ENCODE measurements at places on chromosomes 2 and 18. TPM values are rescaled to one million over a fixed set of nuclear protein-coding genes. Genes with fewer than 3 reads are reported as not detected.

Gene RAB17
- 0.32 TPM for total RNA-seq

Gene ZNF385B
- 0.21 TPM for total RNA-seq

DNA sequence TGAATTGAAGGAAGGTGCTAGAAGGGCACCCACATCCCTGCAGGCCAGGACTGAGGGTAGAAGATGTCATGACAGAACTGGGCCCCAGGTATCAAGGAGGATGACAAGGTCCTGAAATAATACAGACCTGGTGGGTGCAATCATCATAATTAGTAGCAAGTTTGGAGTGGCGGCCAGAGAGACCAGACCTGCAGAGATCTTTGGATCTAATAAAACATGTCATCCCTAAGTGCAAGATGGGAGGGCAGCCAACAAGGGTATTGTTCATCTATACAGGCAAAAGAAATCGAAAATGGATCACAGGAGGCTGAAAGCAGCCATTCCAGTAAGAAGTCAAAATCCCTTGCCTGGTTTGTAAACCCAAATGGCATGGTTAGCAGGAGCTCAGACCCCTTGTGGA, 111.3 kb upstream of the BOD1L2 start:
- no peak overlapping the region for H3K4me3 ChIP-seq
- H3K4me1 ChIP-seq: no peaks in the 10 kb centered on the region
- no peak for DNase-seq

DNA sequence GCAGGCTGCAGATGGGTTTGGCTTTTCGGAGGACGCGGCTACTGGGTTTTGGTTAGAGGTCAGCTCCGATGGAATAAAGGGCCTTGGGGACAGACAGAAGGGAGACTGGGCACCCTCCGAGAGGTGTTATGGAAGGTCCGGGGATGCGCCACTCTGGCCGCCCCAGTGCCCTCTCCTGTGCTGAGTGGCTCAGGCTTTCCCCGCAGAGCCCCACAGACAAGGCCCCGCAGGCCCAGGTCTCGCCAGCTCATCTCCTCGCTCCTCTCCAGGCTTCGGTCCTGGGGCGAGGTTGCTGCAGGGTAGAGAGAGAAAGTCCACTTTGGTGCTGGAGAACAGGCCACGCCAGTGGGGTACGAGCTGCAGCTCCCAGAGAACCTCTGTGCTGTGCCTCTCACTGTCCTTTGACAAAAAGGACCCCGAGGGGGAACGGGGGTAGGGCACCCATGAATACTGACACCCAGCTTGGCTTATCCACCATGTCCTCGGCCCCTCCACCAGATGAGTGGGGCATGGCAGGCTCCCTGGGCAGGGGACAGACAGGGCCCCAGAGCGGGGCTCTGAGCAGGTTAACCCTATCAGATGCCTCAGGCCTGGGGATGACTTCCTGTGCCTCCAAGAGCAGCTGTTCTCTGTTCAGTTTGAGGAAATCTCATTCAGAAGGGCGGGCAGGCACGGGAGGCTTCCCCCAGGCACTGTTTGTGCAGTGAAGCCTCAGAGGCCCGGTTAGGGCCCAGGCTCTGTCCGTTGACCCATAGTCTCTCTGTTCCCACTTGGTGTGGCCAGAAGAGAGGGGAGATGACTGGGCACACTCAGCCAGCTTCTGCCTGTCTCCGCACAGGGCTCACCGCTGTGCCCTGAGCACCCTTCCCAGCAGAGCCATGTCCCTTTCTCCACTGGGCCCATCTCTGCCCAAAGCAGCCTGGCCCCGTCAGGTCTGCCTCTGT, 15.7 kb upstream of the CNNM3 start:
- peaks cover 4% of the 10 kb centered on the region for H3K4me1 ChIP-seq
- H3K36me3 ChIP-seq: peaks cover 20% of the 10 kb centered on the region
- no peak overlapping the region for H3K27ac ChIP-seq
- no peak overlapping the region for H3K4me3 ChIP-seq
- no peak for DNase-seq
- H3K27me3 ChIP-seq: no peaks in the 10 kb centered on the region

DNA sequence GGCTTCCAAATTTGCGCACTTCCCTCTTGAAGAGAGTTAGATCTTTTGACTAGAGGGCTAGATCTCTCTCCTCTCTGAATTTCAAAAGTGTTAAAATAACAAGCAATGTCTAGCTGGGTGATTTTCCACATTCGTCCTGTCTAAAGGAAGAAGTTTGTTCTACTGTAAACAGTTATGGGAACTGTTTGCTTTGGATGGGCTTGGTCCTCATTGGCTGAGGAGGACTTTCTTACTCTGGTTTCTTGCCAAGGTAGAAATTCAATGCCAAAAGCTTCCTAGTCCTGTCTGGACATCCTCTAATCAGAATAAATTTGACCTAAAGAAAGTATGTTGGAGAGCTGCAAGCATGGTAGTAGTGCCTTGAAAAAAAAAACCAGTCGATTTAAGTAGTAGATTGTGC, 47.4 kb upstream of the RAPH1 start:
- H3K36me3 ChIP-seq: no peaks in the 10 kb centered on the region
- no peaks in the 10 kb centered on the region for H3K27me3 ChIP-seq
- H3K4me3 ChIP-seq: no peak overlapping the region
- peak overlapping the region; percentile 76 for H3K27ac ChIP-seq
- peaks cover 11% of the 10 kb centered on the region for H3K4me1 ChIP-seq
